Glomerular endothelial cell (primary cell): ENCODE measurements at places on chromosomes 1 and 21. TPM values are rescaled to one million over a fixed set of nuclear protein-coding genes. Genes with fewer than 3 reads are reported as not detected.

The KNCN gene
- total RNA-seq, result not detected in 2 replicates

The SPRR2E gene
- total RNA-seq, result not detected in 2 replicates

The TMEM79 gene
- total RNA-seq, result 1.9 TPM in 2 replicates

The PDC gene
- total RNA-seq, result not detected in 2 replicates

The CERS2 gene
- total RNA-seq, result 109 and 139 TPM in 2 replicates

The SPRR4 gene
- not detected in 2 replicates for total RNA-seq

The CA6 gene
- total RNA-seq, result not detected in 2 replicates

The ZYG11A gene
- 0.35 and 0.73 TPM in 2 replicates for total RNA-seq

The C4BPB gene
- not detected in 2 replicates for total RNA-seq

The BACE2 gene
- 364 and 408 TPM in 2 replicates for total RNA-seq

The SPATA21 gene
- not detected in 2 replicates for total RNA-seq

The POGZ gene
- 29.5 and 37.3 TPM in 2 replicates for total RNA-seq

The CRYBG2 gene
- under 0.01 TPM in 1 of 2 replicates, not detected in the other for total RNA-seq

The ELAPOR1 gene
- total RNA-seq, result 0.29 and 0.41 TPM in 2 replicates

The L1TD1 gene
- not detected in 2 replicates for total RNA-seq

The HAO2 gene
- total RNA-seq, result not detected in 2 replicates

The TNFRSF8 gene
- 0.18 TPM in 1 of 2 replicates, not detected in the other for total RNA-seq

The LRRC38 gene
- total RNA-seq, result 0.19 TPM in 1 of 2 replicates, not detected in the other

The RSPO1 gene
- total RNA-seq, result not detected in 2 replicates

The HPCA gene
- total RNA-seq, result not detected in 2 replicates

The ELOA gene
- total RNA-seq, result 40.2 and 49.4 TPM in 2 replicates

The SPATA46 gene
- total RNA-seq, result not detected in 2 replicates

The TTF2 gene
- 9.1 and 20.8 TPM in 2 replicates for total RNA-seq

The CORT gene
- total RNA-seq, result not detected in 2 replicates

The FOXO6 gene
- total RNA-seq, result not detected in 2 replicates

The IQGAP3 gene
- 5.7 and 14.5 TPM in 2 replicates for total RNA-seq

The GPR153 gene
- total RNA-seq, result 4.3 and 4.7 TPM in 2 replicates

The CYP4A11 gene
- not detected in 2 replicates for total RNA-seq

The GBP6 gene
- not detected in 2 replicates for total RNA-seq

The FCRLB gene
- total RNA-seq, result 3.0 and 4.9 TPM in 2 replicates

The CLCA1 gene
- total RNA-seq, result not detected in 2 replicates

The LCE6A gene
- total RNA-seq, result not detected in 2 replicates

The NGF gene
- 0.93 TPM in 1 of 2 replicates, not detected in the other for total RNA-seq

The TRIM63 gene
- total RNA-seq, result not detected in 2 replicates

The TIAM1 gene
- total RNA-seq, result 5.4 and 6.1 TPM in 2 replicates

The OR10J1 gene
- total RNA-seq, result not detected in 2 replicates

The TDRD10 gene
- total RNA-seq, result 1.6 and 4.3 TPM in 2 replicates

The ELF3 gene
- total RNA-seq, result 0.58 and 1.4 TPM in 2 replicates

The IPO9 gene
- total RNA-seq, result 28.2 and 37.3 TPM in 2 replicates

The ETV3L gene
- not detected in 2 replicates for total RNA-seq

The ARTN gene
- total RNA-seq, result 0.88 TPM in 1 of 2 replicates, not detected in the other

The AGRN gene
- total RNA-seq, result 306 and 382 TPM in 2 replicates

The IFI16 gene
- 174 and 180 TPM in 2 replicates for total RNA-seq

The FALEC gene
- total RNA-seq, result not detected in 2 replicates
